Activated CD8-positive, alpha-beta memory T cell treated with anti-CD3 and anti-CD28 coated beads for 4 hours (primary cell): ENCODE measurements at places on chromosomes 6 and 20.

- DNase-seq = no peak
Observed at GRCh38 chr6:1479095-1479494, 89.7 kb downstream of the FOXF2 start.

GRCh38 chr6:17086469-17086868 lies 15.4 kb upstream of the STMND1 start:
- no peak for DNase-seq

- no peak for DNase-seq
Observed at GRCh38 chr20:15071085-15071808, 733.8 kb upstream of the FLRT3 start.

DNA sequence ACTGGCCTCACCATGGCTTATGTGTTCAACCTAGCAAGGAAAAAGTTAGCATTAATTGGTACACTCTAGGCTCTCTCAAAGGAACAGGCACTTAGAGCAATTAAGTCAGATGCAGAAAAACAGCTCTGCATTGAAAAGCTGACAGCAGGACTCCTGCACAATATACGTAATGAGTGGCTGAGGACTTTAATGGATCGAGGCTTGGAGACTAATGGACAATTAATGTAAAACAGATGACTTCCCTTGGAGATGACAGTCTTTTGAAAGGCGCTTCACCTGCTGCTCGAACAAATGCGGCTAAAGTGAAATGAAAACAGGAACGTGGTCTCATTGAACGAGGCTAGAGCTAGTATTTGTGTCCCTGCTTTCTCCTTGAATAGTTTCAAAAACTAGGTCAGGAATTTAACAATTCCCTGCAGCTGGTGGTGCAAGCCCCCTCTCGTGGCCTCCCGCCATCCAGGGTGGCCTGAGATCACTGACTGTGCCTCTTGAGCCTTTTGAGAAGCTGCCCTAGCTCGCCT lies 137.1 kb downstream of the ELOVL4 start:
- no peak for DNase-seq
